Fibroblast of mammary gland (primary cell): ENCODE measurements at places on chromosomes 12 and 14.
A peak's percentile ranks its signal among the peaks of the same experiment; 100 is the strongest.

GRCh38 chr12:104809706-104810385 lies 148.2 kb downstream of the SLC41A2 start:
- no peak for DNase-seq

DNA sequence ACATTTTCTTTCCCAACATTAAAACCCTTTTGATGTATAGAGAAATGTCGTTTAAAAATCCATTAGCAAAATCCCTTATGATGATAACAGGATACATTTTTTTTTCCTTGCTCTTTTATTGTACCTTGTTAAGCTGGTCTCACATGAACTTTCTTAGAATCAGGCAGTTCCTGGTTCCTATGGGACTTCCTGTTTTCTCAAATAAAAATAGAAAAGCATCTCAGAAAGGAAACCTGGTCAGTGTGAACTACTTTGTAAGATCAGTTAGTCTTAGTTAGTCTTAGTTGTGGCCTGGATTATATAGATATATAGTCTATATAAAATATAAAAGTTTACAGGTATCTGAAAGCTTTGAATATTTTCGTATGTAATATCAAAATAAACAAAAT lies 40.3 kb downstream of the LEMD3 start:
- DNase-seq: no peak

DNA sequence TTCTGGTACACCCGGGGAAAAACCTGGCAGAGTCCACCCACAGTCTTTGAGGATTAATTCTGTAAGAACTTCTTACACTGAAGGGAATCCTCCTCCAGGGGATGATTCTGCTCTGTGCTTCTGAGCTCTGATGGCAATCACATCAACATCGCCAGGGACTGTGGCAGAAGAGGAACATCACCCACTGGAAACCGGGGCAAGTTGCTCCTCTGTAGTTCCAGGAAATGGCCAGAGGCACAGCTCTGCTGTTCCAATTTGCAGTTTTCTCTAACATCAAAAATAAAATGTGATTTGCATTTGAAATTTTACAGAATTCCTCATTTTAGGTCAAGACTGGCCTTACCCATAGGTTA lies 207.6 kb downstream of the DAD1 start:
- no peak for DNase-seq

DNA sequence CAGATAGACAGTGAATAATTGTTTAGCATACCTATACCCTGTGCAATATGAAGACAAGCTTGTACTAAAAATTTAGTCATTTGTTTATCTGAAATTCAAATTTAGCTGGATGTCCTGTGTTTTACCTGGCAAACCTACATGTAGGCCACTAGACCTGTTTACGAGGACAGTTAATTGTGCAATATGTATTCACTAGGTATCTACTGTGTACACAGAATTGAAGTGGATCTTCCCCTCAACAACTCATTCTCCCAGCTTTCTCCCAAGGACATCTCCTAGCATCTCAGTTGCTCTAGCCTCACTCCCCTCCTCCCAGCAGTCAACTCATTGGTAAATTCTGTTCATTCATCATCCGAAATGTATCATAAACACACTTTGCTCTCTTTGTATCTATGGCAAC lies 25.3 kb downstream of the AK7 start:
- DNase-seq: no peak

DNA sequence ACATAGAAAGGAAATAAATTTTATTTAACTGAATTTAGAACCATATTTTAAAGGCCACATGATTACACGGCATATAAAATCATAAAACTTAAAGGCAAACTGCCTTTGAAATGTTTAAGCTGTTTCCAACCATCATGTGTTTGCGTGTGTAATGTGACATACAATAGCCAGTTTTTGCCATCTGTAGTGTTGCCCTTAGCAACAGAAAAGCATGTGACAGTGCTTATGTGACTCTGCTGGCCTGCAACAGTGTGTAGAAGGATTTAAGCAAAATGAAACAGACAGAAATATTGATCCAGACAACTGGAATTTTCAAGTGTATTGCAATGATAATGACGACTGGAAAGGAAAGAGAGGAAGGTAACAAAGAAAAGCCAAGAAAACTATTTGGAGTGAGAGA lies 49.5 kb downstream of the TSPAN19 start:
- DNase-seq: no peak

DNA sequence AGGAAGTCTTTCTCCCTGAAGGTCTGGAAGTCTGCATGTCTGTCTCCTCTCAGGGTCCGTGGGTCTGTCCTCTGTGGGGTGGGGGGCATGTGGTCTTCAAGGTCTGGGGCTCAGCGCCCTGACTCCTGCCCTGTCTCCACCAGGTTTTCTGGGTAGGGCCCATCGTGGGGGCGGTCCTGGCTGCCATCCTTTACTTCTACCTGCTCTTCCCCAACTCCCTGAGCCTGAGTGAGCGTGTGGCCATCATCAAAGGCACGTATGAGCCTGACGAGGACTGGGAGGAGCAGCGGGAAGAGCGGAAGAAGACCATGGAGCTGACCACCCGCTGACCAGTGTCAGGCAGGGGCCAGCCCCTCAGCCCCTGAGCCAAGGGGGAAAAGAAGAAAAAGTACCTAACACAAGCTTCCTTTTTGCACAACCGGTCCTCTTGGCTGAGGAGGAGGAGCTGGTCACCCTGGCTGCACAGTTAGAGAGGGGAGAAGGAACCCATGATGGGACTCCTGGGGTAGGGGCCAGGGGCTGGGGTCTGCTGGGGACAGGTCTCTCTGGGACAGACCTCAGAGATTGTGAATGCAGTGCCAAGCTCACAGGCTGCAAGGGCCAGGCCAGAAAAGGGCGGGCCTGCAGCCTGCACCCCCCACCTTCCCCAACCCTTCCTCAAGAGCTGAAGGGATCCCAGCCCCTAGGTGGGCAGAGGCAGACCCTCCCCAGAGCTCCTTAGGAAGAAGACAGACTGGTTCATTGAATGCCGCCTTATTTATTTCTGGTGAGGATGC lies 3.4 kb downstream of the AQP5 start:
- DNase-seq: no peak

DNA sequence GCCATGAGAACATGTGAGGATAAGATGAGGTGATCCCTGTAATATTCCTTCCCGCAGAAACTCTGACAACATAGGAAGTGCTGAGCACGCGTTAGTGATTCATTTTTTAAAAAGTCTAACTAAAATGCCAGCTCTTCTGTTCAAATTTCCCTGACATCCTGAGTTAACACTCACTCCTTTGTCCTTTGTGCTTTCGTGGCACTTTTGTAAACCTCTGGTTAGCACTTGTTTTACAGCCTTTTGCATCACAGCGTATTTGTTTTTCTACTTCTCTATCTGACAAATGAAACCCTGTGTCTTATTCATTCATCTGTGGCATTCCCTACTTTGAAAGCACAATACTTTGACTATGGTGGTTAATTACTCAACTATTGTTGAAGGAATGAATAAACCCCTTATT lies 313.6 kb downstream of the NUAK1 start:
- DNase-seq: no peak

DNA sequence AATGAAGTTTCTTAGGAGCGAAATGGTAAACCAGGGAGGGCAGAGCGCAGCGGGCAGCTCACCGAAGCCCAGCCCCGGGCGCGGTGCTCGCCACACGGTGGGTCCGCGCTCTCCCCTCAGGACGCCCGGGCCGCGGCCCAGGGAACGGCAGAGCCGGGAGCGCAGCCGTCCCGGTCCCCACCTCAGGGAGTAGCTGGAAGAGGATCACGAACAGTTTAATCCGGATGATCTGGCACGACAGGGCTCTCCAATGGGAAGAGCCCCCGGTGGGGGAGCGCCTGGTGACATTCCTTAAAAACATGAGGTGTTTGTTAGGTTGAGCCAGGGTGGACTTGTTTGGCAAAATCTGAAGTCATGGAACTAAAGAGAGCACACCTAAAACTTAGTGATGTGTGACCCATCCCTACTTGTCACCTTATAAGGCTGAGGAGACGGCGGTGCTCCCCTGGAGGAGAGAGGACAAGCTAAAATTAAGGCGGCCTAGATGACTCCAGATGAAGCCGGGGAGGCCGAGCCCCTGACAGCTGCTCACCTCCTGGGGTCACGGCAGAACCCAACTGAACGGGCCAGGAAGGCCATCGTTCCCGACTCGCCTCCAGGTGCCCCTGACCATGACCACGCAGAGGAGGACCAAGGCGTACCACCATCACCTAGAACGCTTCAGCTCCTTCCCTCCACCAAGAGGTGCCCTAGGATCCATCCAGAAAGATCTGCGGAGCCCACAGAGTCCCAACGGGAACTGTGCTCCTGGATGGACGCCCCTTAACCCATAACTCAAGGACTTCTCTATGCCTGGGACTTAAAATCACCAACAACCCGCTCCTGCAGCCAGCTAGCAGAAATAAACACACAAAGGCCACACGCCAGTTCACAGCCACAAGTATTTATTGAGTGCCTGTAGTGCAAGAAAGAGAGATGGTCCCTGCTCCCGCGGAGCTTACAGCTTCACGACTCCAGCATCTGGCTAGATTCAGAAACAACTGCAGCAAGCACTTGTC lies 866 bp upstream of the PITPNM2 start:
- DNase-seq: no peak

GRCh38 chr12:110201995-110202394 lies 77.8 kb downstream of the IFT81 start:
- no peak for DNase-seq

- peak; percentile 34 for DNase-seq
These were observed 75.8 kb upstream of the HOXC13 start for GRCh38 chr12:53862831-53863230.

DNA sequence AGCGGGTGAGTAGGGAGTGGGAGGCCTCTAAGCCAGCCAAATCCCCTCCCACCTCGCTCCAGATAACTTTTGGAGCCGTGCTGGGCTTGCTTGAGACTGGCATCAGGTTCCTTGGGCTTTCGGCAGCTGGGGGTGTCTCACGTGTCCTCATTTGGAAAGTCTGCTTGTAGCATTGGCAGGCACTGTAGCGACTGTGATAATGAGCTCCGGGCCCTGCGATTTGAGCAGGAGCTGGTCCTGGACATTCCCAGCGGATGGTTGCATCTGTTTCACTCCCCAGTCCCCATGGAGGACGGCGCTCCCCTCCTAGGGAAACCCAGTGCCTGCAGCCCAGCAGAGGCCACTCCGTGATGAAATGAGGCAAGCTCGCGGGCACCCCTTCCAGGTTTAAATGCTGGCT lies 49.4 kb downstream of the DGLUCY start:
- no peak for DNase-seq

DNA sequence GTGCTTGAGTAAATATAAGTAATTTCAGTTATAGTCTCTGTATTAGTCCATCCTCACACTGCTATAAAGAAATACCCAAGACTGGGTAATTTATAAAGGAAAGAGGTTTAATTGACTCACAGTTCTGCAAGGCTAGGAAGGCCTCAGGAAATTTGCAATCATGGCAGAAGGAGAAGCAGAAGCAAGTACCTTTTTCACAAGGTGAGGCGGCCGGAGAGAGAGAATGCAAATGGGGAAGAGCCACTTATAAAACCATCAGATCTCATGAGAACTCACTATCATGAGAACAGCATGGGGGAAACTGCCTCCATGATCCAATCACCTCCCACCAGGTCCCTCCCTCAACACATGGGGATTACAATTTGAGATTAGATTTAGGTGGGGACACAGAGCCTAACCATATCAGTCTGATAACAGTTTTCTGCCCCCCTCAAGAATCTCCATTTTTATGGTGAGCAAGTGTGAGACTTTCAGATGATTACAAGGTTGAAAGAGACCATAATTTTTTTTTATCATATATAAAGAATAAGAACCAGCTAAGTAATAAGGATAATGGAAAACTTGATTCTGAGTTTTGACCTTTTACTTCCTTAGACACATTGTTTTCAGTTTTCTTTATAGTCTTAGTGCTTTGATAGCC lies 35.6 kb downstream of the LEMD3 start:
- no peak for DNase-seq

- no peak for DNase-seq
These were observed 19.9 kb upstream of the MSI1 start for GRCh38 chr12:120388691-120389481.

DNA sequence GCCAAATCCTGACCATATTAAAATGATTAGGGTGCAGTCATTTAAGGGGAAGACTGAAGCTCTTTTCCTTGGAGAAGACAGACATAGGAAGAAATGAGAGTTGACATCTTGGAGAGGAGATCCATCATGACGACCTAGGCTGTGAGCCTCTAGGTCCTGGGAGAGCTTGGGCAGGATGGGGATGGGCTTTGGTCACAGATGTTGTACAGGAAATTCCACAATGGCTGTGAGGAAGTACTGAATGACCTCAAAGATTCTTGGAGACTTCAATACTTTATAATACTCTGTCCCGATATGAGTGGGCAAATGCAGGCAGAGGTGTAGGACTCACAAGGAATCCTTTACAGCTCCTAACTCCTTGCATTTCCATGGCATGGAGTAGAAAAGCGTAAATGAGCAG lies 204.9 kb upstream of the FRMD6 start:
- no peak for DNase-seq

DNA sequence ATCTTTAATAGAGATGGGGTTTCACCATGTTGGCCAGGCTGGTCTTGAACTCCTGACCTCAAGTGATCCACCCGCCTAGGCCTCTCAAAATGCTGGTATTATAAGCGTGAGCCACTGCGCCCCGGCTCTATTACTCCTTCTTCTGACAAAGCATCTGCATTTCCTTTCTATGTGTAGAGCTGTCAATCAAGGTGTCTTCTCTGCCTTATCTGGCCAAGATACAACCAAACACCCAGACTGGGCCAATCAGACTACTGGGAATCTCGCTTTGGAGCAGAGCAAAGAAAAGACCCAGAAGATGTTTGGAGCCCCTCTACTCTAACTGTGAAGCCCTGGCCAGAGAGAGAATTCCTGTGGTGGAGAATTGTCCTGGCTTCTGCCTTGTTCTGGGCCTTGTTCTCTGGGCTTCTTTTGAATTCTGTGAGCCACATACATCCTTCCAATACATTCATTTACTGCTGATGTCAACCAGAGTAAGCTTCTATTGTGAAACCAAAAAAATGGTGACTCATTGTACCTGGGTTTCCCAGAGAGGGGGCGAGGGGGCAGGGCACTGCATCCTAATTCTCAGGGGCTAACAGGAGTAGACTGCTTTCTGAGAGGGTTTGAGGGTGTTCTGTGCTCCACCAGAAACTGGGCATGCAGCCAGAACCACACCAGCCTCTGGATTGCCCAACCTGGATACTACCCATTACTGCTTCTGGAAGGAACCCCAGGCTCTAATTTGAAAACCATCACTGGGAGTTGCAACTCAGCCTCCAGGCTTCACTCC lies 18.8 kb upstream of the FLVCR2 start:
- peak; percentile 79 for DNase-seq
